ENCODE measurements at places on chromosomes 11 and 22. TPM values are rescaled to one million over a fixed set of nuclear protein-coding genes. Genes with fewer than 3 reads are reported as not detected.

DNA sequence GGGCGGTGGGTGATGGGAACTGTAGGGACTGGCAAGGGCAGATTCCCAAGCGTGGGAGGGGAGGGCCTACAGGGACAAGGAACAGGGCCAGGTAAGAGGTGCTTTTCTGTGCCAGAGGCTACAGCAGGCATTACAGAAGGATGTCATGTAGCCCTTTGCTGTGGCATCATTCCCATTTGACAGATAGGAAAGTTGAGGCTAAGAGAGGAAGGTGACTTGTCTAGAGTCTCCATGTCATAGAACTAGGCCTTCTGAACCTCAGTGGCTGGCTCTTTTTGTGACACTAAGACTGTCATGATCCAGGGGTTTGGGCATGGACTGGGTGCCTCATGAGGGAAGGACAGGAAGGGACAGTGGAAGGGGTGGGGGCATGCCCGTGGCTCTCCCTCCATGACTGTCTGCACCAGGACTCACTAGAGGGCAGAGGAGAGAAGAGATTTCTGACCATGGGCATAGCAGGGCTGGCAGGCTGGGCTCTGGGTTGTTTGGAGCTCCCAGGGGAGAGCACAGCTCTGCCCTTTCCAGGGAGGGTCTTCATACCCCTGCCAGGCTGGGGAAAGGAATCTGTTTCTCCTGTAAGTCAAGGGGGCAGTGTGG, 3.2 kb downstream of the MMP11 start:
- ATAC-seq, result no peak

DNA sequence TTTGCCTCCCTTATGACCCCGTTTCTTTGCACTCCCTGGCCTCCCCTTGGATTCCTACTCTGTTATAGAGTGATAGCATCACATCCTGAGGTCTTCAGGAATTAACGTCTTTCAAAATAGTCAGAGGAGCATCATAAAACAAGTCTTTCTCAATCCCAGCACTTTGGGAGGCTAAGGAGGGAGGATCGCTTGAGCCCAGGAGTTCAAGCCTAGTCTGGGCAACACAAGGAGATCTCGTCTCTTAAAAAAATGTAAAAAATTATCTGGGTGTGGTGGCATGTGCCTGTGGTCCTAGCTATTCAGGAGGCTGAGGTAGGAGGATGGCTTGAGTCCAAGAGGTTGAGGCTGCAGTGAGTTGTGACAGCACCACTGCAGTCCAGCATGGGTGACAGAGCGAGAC, 68.7 kb upstream of the AMPD3 start:
- no peak for ATAC-seq

- ATAC-seq, result no peak
These were observed 982 bp downstream of the APOBEC3H start for GRCh38 chr22:39098026-39098425.

DNA sequence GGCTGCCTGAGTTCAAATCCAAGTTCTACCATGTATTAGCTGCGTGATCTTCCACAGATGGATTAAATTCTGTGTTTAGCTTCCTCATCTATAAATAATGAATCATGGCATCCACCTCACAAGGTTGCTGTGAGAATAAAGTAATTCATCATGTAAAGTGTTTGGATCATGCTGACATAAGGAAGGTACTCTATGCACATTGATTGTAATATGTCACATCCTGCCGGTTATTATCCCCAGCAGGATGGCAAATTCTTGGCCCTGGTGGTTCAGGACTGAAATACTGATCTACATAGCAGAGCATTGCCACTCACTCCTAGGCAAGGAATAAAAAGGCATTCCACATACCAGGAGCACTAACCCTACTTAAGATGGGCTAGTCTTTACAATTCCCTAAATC, 40.8 kb downstream of the LGR4 start:
- no peak for ATAC-seq

The MPZL2 gene
- 2.8 TPM for total RNA-seq

GRCh38 chr11:832529-833113, at the start of gene CD151:
Gene CD151, plus strand, starts transcription at chr11:832952. Its CDS starts 3,118 bp downstream, at chr11:836070.
- ATAC-seq, result peak; percentile 79

DNA sequence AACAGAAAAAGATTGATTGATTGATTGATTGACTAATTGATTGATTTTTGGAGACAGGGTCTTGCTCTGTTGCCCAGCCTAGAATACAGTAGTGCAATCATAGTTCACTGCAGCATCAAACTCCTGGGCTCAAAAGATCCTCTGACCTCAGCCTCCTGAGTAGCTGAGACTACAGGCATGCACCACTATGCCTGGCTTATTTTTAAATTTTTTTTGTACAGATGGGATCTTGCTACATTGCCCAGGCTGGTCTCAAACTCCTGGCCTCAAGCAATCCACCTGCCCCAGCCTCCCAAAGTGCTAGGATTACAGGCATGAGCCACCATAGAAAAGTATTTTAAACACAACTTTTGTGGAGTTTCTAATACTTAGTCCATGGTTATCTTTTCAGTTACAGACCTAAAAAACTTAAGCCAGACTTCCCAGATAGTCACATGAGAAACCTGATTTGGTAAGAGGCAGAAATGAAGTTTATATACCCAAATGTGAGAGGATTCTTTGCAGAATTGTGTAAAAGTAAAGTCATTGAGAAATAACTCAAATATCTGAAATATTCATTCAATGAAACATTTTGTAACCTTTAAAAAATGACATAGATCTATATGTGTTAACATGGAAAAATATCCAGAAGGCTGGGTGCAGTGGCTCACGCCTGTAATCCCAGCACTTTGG, 186.5 kb downstream of the SWAP70 start:
- no peak for ATAC-seq

- ATAC-seq, result no peak
These were observed 113.3 kb downstream of the MORC2 start for GRCh38 chr22:30855266-30855665.

DNA sequence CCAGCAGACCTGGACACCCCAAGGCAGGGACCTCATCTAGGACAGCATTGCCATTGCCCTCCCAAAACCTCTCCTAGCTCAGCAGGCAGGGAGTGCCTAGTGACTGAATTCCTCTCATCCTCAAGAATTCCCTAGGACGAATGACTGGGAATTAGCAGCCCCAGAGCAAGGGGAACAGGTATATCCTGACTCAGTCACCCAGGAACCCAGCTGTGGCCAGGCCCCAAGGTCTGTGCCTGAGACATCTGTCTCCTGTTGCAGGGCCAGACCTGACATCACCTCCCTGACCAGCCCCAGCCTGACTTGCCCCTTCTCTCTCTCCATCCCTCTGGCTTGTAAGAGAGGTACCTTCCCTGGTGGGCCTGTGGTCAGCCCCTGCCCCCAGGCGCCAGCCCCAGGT, 39.0 kb upstream of the SUSD2 start:
- no peak for ATAC-seq

DNA sequence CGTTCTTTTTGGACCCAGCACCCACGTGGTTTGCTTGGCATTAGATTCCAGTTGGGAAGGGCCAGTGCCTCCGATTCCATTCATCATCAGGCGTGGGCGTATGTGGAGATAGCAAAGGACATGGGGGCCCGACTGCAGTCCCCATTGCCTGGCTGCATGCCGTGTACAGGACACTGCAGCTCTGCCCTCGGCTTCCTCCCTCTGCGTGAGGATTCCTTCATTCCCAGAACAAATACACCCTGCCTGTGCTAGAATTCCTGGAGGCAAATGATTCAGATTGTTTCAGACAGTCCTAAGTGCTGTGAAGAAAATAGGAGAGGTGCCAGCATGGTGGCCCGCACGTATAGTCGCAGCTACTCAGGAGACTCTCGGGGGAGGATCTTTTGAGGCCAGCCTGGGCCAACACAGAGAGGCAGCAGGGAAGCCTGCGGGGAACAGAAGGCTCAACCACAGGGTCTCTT, 15.4 kb downstream of the DERL3 start:
- no peak for ATAC-seq

GRCh38 chr11:24965748-24966147, 468.9 kb downstream of the LUZP2 start:
- ATAC-seq, result no peak

The NNMT gene
- not detected for total RNA-seq

DNA sequence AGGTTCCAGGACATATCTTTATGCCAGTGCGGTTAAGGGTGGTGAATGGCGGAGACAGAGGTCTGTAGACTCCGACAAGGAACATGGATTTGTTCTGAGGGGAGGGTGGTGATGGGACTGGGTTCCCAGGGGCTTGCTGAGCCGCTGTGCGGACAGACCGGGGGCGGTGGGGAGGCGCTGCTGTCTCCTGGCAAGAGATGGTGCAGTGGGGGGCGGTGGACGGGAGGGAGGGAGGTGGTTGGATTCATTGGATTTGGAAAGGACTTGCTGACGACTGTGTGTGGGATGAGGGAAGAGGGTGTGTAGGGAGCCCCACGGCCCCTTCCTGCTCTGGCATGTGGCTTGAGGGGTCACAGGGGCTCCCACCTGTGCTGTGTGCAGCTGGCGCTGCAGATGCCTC, 43.2 kb downstream of the FLRT1 start:
- no peak for ATAC-seq

DNA sequence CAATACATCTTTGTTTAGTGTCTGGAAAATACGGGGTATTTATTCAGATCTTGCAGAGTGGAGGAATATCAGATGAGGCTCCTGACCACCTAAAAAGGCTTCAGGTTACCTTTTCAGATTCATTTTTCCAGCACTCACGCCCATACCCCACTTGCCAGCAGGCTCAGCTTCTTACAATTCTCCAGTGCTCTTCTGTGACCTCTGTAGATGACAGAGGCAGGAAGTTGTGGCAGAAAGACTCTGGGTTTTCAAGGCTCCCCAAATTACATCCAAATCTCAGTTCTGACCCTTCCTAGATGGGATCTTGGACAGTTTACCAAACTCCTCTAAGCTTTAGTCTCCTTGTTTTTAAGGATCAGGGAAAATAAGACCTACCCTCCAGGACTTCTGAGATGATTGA, 61.1 kb downstream of the SYTL2 start:
- no peak for ATAC-seq

- ATAC-seq, result peak; percentile 40
These were observed 63.4 kb downstream of the NRXN2 start for GRCh38 chr11:64659417-64660144.

The GPHA2 gene
- total RNA-seq, result 0.43 TPM

DNA sequence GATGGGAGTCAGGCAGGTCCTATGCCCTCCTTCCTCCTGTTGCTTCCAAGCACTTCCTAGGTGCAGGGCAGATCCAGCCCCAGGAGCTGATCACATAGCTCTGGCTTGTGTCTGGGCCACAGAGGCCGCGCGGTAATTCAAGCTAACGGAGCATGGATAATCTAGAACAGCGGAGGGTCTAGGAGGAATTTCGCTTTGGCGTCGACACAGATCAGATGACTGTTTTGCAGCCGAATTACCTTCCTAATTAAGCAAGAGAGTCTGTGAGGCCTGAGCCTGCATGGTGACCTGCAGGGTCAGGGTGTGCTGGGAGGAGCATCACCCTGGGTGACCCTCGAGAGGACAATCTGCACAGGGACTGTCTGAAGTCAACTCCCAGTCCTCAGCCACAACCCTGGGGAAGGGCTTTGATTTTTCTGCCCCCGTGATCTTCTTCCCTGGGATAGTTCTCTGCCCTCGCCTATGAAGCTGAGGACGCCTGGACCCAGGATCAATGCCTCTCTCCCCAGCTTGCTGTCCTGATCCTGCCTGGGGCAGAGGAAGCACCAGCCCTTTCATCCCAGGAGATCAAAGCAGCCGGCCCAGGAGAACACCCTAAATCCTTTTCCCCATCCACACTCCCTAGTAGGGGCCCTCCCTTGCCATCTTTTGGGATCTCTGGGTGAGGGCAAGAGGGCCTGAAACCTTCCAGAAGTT, 11.0 kb downstream of the NECTIN1 start:
- ATAC-seq, result no peak

DNA sequence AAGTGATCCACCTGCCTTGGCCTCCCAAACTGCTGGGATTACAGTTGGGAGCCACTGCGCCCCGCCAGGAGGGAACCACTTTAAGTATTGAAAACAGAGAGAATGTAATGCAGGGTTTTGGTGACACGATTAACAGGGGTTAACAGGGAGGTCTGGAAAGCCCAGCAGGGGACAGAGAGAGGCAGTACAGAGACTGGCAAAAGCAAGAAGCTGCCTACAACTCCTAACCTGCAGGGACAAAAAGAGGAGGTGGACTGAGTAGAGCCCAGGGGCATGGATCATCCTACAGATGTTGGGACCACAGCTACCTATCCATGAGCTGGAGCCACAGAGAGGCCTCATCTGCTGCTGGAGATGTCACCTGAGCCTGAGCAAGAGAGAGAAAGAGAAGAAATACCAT, 1.7 kb upstream of the SPINDOC start:
- no peak for ATAC-seq

DNA sequence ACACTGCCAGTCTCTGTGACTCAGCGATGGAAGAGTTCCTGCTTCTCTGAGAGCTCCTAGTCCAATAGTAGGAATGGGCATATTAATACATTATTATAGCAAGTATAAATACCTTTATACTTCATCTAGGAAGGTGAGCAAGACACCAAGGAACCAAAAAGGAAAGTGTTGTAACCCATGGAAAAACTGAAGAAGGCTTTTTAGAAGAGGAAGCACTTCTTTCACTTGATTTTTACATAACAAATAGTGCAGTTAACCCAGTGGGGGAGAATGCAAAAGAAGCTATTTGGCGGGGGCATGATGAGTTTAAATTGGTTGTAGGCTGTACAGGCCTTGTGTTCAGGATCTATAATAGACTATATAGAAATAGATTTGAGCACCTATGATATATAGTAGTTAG, 31.2 kb upstream of the C11orf87 start:
- ATAC-seq, result no peak

- ATAC-seq, result no peak
These were observed 1375.2 kb downstream of the TBC1D22A start for GRCh38 chr22:48137640-48138039.

The OR5J2 gene
- total RNA-seq, result not detected

The RTN4RL2 gene
- total RNA-seq, result 0.22 TPM

The OR8D4 gene
- not detected for total RNA-seq

GRCh38 chr11:44777209-44778194, 50.7 kb downstream of the TSPAN18 start:
- no peak for ATAC-seq

The FAM111A gene
- 92.7 TPM for total RNA-seq

GRCh38 chr22:39847477-39847876, 46.1 kb downstream of the ENTHD1 start:
- ATAC-seq, result no peak

The MUC5AC gene
- not detected for total RNA-seq

The OR51B4 gene
- not detected for total RNA-seq

DNA sequence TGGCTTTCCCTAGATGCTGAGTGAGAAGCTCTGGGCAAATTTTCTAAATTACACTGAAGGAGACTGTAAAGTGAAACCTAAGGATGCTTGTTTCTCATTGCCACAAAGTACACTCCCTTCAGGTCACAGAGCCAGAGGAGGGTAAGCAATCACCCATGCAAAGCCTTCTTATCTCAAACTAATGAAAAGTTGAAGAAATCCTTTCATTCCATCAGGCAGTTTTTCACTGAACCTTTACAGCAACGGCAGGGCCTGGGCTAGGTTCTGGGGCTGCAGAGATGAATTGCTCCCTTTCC, 106.2 kb downstream of the RASSF10 start:
- ATAC-seq, result no peak

GRCh38 chr11:127639916-127640315, 639.3 kb upstream of the KIRREL3 start:
- ATAC-seq, result no peak

GRCh38 chr11:62682518-62682917, 3.6 kb upstream of the UBXN1 start:
- ATAC-seq, result no peak

Measured in activated T-helper 17 cell treated with anti-CD3 and anti-CD28 coated beads, Interleukin-2, amount 50 U/mL, for 72 hours (primary cell).